Activated CD8-positive, alpha-beta memory T cell treated with anti-CD3 and anti-CD28 coated beads, Interleukin-2, amount 10 ng/mL, durations not matched to agents 7 days and 5 days (primary cell): ENCODE measurements at places on chromosomes 5 and 9.

GRCh38 chr5:93755716-93756115, 14.3 kb upstream of the POU5F2 start:
- H3K27me3 ChIP-seq, result no peaks in the 10 kb centered on the region
- no peak overlapping the region for H3K27ac ChIP-seq
- no peak for DNase-seq
- H3K4me3 ChIP-seq, result no peak overlapping the region
- peaks cover 14% of the 10 kb centered on the region for H3K36me3 ChIP-seq
- no peaks in the 10 kb centered on the region for H3K4me1 ChIP-seq

- peaks cover 8% of the 10 kb centered on the region for H3K36me3 ChIP-seq
- H3K4me1 ChIP-seq, result no peaks in the 10 kb centered on the region
- H3K27ac ChIP-seq, result no peak overlapping the region
These were observed 28.0 kb downstream of the HRH2 start for GRCh38 chr5:175685701-175686350.

GRCh38 chr5:119631660-119632059, 2.3 kb downstream of the FAM170A start:
- H3K27me3 ChIP-seq, result no peaks in the 10 kb centered on the region
- no peak overlapping the region for H3K27ac ChIP-seq
- no peaks in the 10 kb centered on the region for H3K4me1 ChIP-seq
- no peak for DNase-seq
- no peak overlapping the region for H3K4me3 ChIP-seq
- no peaks in the 10 kb centered on the region for H3K36me3 ChIP-seq

DNA sequence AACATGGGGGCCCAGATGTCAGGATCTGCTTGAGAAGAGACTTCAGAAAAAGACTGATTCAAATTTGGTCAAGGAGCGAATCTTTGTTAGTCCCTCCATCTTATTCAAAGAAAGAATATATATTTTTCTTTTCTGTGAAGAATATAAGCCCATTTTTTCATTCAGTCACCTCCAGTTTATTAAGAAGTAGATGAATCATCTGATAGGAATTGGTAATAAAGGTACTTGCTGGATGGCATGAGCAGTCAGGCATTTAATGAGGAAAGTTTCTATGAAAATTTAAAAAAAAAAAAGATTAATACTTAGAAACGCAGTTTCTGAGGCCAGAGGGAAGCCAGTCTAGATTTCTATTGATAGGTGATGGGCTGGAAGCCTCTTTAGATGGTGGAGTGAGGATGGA, 373.1 kb upstream of the SMC2 start:
- H3K4me3 ChIP-seq, result no peak overlapping the region
- DNase-seq, result no peak
- H3K27ac ChIP-seq, result no peak overlapping the region
- no peaks in the 10 kb centered on the region for H3K36me3 ChIP-seq
- H3K4me1 ChIP-seq, result no peaks in the 10 kb centered on the region

GRCh38 chr9:128059365-128059983, 7.6 kb downstream of the NAIF1 start:
- H3K27me3 ChIP-seq, result no peaks in the 10 kb centered on the region
- no peak overlapping the region for H3K27ac ChIP-seq
- H3K4me3 ChIP-seq, result no peak overlapping the region
- H3K4me1 ChIP-seq, result peaks cover 22% of the 10 kb centered on the region
- H3K36me3 ChIP-seq, result peaks cover 4% of the 10 kb centered on the region

- H3K4me1 ChIP-seq, result peaks cover 42% of the 10 kb centered on the region
- H3K4me3 ChIP-seq, result peak overlapping the region; percentile 86
- H3K36me3 ChIP-seq, result peaks cover 14% of the 10 kb centered on the region
- H3K27me3 ChIP-seq, result no peaks in the 10 kb centered on the region
- H3K27ac ChIP-seq, result peak overlapping the region; percentile 97
These were observed 833 bp downstream of the C5orf24 start for GRCh38 chr5:134846641-134846960.
